ENCODE measurements at places on chromosomes 2 and 18.

DNA sequence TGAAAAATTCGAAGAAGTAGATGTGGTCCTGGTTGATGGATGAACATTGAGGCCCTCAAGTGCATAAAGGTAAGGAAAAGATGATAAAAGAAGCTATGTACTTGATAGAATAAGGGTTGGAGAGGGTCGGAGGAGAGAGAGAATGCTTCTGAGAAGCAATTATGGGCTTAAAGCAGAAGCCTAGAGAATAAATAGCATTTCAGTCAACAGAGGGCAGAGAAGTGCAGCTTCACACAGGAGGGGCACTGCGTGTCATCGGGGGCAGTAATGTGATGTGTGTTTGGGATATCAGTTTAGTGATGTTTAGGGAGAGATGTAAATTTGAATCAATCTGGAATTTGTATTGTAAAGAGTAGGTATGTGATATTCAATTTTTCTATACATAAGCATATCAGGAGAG is 334.5 kb downstream of the PIK3C3 start:
- DNase-seq = no peak

DNA sequence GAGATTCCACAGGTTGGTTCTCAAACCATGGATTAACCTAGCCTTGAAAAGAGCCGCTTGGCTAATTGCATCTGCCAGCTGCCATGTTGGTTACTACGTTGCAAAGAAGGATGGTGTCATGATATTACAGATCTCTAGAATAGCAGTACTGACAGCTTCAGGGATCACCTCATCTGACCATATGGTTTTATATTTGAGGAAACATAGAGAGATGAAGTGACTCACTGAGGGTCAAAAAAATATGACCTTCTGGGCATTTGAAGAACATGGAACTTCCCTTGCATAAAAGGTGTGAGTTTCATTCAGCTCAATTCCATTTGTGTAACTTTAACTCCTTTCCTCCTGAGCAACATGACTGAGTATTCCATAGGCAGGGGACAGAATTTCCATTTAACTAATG is 242.3 kb downstream of the SETBP1 start:
- DNase-seq = no peak

DNA sequence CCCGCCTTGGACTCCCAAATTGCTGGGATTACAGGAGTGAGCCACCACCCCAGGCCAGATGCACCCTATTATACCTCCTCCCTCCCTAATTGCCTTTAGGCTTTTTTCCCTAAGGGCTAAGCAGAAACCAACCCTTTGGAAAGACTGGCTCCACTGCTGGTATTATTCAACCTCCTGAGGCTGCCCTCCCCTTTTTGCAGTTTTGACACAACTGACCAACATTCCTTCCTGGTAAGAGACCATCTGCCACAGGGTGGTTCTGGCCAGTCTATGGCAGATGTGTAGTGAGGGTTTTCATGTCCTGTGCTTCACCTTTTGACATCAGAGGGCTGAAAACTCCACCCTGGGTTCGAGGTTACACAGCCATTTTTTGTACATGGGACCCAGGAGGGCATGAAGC is 1785.3 kb upstream of the CELF4 start:
- DNase-seq = no peak

- no peak for DNase-seq
These were observed 174.1 kb downstream of the NEDD4L start for GRCh38 chr18:58218117-58218516.

DNA sequence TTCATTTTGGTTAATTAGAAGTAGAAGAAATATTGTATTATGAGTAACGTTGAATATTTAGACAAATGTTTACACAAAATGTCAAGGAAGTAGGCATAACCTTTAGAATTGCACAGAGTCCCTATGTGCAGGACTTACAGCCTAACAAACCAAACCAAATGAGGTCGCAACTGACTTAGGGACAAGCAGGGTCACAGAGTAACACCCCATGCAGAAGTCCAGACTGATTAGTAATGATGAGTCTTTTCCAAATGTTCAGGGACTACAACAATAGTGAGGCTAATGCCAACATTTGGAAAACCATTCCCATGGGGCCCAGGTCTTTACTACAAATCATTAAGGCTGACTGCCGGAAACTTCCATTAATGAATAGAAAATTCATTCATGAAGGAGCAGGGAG is 452.5 kb upstream of the CHAC2 start:
- no peak for DNase-seq

DNA sequence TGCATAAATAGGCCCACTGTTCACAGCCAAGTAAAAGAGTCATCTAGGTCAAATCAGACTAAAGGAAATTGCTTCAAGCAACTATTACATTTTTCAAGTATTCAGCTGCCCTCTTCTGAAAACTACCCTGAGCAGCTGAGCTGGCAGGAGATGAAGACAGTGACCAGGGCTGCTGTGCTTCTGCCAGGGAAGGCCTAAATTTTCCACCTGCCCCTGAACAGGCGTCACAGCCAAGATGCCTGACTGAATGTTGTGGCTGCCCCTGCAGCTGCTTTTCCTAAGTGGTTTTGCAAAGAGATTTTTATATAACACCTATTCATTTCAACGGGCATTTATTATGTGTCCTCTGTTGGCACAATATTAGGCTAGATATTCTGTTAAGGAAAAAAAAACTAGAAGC is 96.7 kb upstream of the RPE start:
- DNase-seq = no peak

- DNase-seq = no peak
These were observed 145.6 kb downstream of the METTL4 start for GRCh38 chr18:2425426-2426317.

- DNase-seq = peak; percentile 79
These were observed 2.9 kb upstream of the ATOH8 start for GRCh38 chr2:85750587-85751575.

GRCh38 chr2:229388731-229389130 is 117.6 kb upstream of the PID1 start:
- no peak for DNase-seq

- DNase-seq = no peak
These were observed 255.1 kb downstream of the RND3 start for GRCh38 chr2:150232321-150232720.

GRCh38 chr2:82182270-82182669 is 1877.7 kb upstream of the LRRTM1 start:
- DNase-seq = no peak

GRCh38 chr18:79631096-79631507 is 48.5 kb upstream of the CTDP1 start:
- DNase-seq = no peak

GRCh38 chr2:175463589-175464310 is 282.2 kb upstream of the ATP5MC3 start:
- DNase-seq = no peak

DNA sequence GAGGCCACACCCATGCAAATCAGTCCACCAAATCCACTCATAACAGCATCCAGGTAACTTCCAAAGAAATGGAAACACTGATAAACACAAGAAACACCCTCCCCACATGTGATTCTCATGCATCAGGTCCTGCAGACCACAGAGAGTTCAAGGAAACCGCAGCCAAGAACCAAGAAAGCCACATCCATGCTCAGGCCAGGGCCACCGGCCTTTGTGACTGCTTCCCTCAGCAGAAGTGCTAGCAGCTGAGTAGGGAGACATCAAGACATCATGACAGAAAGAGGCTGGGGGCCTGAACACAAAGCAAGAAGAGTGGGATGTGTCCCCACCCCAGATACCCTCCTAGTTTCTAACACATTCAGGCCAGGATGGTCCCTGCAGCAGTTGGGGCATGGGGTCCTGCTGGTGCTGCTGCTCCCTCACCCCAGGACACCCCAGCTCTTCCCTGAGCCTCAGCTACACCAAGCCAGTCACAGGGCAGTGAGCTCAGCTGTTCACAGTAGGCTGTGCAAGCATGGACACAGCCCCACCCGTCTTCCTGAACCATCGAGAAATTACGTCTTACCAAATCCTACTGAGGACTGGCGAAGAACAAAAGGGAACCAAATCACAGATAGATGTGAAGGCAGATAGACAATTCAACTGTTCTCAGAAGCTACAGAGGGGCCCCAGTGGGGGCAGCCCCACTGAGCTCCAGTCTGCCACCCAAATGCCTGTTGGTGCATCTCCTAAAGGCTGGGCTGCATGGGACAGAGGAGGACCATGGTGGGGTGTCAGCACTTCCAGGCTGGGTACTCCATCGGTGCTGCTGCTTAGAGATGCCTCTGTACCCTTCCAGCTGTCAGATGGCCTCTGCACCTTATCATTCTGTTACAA is 60.9 kb downstream of the HDAC4 start:
- DNase-seq = no peak

DNA sequence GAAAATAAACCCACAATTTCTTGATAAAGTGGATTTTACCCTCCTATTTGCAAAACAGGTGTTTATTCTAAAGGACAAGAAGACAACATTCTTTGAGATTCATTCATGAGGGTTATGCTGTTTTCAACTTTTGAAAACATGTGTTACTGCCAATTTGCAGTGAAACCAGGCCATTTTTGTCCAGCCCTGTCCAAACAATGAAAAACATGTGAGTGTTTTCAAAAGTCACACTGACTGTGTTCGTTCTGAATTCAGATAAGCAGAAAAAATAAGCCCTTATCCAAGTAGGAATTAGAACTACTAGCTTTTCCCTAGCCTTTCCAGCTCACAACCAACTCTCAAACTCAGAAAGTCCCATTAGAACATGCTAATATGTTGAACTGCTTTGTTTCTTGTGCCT is 148.1 kb upstream of the PID1 start:
- DNase-seq = no peak

- no peak for DNase-seq
These were observed 7.1 kb downstream of the ZNF532 start for GRCh38 chr18:58871514-58872420.

DNA sequence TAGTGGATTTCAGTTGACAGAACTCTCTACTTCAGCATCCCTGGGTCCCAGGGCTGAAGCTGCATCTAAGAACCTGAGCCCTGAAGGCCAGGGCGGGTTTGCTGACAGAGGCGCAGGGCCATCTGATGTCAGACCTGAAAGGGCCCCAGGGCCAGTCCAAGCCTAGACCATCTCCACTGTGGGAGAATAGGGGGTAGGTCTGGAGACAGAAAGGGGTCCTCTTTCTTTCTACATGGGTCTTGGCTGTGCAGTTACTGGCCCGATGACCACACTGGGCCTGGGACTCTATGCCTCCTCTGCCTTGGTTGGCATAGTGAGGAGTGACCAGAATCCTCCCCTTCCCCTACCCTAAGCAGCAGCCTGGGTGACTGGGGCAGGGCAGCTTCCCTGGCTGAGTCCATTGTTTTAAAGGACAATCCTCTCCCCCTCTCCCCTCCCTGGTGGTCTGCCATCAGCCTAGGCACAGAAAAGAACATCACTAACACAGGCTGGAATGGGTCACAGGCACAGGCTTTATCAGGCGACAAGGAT is 34.5 kb downstream of the HS1BP3 start:
- DNase-seq = no peak

GRCh38 chr2:59974051-59974766 is 579.2 kb downstream of the BCL11A start:
- no peak for DNase-seq

GRCh38 chr18:13028869-13029268 is 37.7 kb downstream of the CEP192 start:
- DNase-seq = no peak

DNA sequence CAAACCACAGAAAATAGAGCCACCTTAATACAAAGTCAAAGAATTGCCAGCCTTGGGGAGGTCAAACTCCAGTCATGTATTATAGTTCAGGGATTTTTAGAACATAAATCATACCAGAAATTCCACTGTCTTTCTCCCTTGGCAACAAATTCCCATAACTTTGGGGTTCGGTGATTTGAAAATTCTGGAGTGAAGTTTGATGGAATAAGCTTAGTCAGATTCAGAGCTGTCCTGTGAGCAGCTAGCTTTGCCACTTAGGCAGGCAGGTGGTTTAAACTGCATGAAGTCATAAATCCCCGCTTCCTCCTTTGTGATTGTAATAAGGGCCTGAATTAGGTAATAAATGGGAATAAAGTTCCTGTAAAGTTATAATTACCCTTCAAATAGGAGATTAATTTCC is 457.0 kb upstream of the HNMT start:
- no peak for DNase-seq

DNA sequence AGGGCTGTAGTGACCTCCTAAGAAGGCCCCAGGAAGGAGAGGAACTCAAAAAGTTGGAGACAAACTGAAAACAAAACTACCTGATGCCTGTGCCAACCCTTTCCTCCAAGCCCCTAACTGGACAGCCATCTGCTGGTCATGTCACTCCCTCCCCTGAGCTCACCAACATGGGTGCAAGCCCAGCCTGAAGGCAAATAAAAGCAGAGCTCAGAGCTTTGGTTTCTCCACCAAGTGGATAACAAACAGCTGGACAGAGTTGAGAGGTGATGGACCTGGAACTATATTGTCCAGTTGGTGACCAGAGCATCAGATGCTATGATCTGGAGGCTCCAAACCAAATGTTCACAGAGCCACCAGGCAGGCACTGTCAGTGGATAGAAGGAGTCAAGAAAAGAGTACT is 34.6 kb upstream of the MAL start:
- DNase-seq = no peak

DNA sequence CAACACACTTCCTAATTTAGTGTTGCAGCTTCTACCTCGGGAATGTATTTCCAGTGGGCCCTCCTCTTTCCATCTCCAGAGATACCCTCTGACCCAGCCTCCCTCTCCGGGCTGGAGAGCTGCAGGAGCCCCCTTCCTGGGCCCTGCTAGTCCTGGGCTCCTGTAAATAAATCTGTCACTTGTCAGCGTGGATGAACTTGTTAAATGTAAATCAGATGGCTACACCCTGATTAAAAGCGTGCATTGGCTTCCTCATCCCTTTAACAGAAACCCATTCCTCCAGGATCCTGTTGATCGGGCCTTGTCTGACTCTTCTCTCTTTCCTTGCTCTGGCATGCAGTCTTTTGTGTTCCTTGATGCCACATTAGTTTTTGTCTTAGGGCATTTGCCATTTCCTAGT is 2.4 kb downstream of the ZNF236 start:
- DNase-seq = no peak

DNA sequence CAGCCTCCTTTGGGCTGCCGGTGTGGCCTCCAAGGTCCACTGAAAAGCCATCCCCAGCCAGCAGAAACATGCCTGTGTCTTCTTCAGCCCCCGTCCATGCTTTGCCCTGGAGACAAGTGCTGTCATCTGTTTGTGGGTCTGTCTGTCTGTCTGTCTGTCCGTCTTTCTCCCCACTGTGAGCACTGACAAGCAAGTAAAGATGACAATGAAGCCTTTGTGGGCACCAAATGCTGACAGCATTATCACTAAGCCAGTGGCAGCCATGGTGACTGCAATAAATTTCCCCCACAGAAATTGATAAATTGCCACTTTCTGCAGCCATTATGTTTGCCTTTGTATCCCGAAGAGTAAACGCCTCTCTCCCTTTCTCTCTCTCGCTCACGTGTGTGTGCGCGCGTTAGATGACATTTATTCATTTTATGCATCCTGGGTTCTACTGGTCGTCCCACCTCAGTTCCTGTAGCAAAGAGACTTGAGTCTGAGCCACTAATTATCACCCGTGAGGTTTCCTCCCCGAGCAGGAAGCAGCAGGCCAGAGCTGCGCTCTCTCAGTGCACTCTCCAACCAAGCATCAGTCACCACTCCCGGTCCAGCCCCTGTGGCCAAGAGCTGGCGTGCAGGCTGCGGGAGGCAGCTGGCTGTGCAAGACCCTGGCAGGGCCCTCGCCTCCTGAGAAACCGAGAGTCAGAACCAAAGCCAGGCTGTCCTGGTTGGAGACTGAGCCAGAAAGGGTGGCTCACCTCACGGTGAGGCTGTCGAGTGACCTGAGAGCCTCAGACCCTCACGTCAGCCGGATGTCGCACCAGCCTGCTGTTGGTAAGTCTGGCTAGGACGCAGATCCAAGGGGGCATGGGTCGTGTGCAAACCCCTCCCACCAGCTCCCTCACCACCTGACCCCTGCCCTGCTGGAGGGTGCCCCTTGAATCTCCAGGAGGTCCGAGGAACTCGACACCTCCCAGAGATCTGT is 6.9 kb downstream of the STEAP3 start:
- peak; percentile 31 for DNase-seq

- no peak for DNase-seq
These were observed 20.4 kb downstream of the PLA2R1 start for GRCh38 chr2:160042054-160042453.

Data from endothelial cell (in vitro differentiated cells).